ENCODE measurements at places on chromosomes 7 and 10.

- no peak for DNase-seq
These were observed 2.6 kb upstream of the ZNF438 start for GRCh38 chr10:31034098-31034909.

DNA sequence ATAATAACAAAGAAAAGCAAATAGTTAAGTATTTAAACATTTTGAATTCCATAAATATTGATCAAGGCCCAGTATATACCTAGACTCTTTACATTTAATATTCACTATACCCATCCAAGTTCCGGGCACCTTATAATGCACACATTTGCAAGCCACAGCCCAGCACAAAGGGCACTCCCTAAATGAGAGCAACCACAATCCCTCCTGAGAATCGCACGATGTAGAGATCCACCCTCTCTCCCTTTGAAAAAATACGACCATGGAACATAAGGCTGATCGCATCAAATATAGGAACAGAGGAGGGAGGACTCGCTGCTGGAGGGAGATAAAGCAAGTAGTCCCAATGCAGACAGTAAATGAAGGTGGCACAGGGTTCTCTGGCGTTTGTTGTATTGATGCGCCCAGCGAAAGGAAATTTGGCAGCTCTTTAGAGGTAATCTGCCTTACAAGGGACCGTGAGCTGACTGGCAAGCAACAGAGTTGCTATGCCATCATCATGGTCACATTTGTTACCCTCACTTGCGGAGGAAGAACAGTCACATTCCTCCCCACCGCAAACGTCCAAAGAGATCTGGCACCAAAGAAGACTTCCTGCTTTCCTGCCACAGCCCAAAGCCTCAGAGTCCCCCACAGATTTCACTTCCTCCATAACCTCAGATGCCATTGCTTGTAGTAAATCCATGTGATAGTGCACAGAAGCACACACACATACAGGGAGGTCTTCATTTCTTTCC lies 16.1 kb upstream of the TAS2R40 start:
- DNase-seq: no peak

DNA sequence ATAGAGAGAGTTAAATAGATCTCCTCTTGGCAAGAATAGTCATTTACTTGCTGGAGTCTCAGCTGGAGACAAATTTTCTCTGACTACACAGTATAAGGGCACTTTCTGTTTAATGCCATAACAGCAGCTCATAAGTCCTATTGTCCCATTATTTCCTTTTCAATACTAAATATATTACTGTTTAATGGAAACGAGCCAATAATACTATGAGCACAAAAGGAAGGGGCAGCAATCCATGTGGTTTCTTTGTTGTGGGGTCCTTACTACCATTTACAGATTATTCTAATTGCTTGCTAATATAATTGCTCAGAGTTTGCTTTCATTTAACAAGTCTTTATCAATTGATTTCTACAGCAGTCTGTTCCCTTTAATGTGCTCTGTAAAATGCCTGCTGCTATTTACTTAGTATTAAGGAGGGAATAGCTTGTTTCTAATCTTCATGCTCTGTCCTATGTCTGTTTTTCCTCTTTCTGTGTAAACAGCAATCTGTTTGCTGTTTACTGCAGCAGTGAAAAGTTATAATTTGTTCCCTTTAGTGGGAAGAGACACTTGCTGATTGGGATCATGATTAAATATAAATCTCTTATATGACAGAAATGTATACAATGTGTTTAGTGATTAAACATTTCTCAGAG lies 296.2 kb upstream of the SMIM30 start:
- DNase-seq: peak; percentile 99

DNA sequence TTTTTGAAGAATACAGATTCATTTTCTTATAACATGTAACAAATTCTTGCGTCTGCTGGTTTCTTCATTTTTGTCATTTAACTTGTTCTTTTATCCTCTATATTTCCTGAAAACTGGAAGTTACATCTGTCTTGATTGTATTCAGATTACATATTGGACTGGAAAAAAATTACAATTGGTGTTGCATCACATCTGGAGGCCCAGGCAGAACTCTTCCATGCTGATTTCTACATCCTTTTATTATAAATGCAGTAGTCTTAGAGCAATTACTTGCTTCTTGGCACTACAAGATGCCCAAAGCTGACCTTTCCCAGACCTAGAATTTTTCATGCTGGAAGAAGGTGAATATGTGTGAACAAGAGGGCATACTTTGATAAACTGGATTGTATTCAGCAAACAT lies 460.9 kb upstream of the CNTNAP2 start:
- no peak for DNase-seq

Measured in NCI-H748 treated with DMSO at 0.1 percent for 48 hours (cell line).